Head of caudate nucleus (tissue), 42 donors: ENCODE measurements at places on chromosomes 7 and 10.

GRCh38 chr7:44583146-44583865 lies 1.3 kb upstream of the TMED4 start:
- DNase-seq = no peak

DNA sequence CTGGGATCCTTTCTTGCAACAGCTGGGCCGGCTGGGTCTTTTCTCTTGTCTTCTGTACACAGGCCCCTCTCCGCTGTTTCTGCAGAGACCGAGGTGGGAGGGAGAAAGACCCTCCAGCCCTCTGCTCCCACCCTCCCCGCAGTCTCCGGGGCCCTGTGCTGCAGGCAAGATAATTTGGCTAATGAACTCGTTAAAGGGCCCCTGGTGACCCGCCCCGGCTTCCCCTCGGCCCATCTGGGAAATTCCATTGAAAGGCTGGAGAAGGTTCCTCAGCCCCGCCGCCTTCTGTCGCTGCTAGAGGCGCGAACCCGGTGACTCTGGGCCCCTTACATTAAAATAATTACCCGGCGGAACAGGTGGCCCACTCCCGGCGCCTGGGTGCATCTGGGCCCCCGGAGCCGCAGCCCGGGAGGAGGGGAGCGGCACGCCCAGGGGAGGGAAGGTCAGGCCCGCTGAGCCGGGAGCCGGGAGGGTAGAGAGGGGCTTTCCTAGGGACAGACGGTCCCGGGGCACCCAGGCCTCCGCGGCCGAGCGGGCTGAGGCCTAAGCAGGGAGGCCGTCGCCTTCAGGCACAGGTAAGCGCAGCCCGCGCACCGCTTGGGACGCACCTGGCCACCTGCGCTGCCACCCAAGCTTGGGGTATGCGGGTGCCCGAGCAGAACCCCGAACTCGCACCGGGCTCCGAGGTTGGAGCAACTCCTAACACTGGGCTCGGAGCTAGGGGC lies 7.3 kb upstream of the MNX1 start:
- no peak for DNase-seq

DNA sequence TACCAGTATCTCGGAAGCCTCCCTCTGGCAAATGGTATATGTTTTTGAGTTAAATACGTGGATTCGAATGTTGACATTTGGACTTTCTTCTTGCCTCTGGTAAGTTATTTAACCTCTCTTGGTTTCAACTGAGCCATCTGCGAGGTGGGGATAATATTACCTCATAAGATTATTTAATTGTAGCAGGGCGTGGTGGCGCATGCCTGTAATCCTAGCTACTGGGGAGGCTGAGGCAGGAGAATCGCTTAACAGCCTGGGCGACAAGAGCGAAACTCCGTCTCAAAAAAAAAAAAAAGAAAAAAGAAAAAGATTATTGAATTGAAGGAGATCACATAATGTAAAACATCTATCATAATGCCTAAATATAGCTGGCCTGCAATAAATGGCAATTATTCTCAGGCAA lies 396 bp upstream of the TAF5 start:
- no peak for DNase-seq

DNA sequence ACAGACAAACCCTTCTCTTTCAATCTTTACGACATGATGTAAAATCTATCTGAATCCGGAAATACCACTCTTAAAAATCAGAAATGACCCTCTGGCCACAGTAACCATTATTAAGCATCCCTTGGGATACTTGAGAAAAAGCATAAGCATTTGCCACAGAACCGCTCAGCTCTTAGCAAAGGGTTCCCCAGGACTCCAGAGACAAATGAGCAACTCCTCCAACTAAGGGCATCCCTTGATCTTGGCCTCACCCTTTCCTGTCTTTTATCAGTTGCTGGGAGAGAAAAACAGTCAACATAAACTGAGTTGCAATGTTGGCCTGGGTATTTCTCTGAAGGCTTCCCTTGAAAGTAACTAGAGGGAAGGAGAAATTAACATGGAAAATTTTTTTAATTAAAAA lies 3.5 kb downstream of the PDLIM1 start:
- no peak for DNase-seq

DNA sequence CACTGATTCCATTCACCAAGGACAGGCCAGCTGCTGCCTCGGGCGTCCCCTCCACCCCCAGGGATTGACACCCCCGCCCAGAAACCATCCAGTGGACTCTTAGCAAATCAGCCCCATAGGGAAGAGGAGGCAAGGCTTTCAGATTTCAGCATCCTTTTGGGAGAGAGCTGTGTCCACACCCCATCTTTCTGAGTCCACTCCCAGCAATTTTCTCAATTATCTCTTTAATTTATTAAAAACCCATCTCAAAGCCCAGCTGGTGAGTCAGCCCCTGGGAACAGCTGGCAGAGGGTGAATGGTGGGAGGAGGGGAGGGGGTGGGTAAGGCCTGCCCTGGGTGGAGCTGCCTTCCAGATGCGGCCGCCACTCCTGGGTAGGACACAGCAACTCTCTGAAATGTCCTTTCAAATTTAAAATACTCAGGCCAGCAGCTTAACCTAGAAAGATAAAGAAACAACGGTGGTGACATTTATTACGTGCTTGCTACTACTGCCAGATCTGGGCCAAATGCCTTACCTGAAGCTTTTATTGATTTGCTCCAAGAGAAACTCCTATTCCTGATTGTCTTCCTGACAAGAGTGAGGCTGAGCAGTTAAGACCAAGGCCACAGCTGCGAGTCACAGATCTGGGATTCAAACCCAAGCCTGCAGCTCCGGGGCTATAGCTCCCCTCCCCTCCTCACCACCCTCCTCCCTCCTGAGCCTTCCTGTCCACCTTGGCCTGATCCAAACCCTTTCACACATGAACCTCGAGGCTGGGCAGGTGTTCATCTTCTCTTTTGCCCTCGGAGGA lies 120.4 kb downstream of the RGS10 start:
- DNase-seq = no peak
